ENCODE measurements at places on chromosomes 13 and 19.

GRCh38 chr13:30690282-30691188 is 44.8 kb upstream of the ALOX5AP start:
- peak; percentile 93 for DNase-seq

DNA sequence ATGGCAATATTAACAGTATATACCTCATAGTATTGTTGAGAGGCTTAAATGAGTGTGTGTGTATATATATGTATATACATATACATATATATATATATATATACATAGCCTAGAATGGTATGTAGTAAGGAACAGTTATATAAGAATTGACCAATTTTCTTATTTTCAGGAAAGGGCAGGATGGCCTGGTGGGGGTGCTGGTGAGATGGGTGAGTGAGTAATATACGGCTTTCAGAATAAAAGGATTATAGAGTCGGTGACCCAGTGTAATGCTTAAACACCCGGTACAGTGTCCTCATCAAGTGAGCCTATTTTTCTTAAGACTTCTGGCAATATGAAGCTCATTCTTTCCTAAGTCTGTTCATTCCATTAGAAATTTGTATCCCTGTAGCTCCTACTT is 11.7 kb upstream of the FAM216B start:
- no peak for DNase-seq

DNA sequence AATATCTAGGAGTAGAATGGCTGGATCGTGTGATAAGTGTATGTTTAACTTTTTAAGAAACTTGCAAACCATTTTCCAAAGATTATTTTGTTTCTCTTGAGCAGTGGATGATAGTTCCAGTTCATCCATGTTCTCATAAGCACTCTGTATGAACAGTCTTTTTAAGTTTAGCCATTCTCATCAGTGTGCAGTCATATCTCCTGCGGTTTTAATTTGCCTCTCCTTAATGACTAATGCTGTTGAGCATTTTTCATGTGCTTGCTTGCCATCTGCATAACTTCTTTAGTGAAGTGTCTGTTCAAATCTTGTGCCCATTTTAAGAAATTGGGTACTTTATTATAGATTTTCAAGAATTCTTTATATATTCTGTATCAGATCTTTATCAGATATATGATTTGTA is 58.6 kb downstream of the WASF3 start:
- no peak for DNase-seq

DNA sequence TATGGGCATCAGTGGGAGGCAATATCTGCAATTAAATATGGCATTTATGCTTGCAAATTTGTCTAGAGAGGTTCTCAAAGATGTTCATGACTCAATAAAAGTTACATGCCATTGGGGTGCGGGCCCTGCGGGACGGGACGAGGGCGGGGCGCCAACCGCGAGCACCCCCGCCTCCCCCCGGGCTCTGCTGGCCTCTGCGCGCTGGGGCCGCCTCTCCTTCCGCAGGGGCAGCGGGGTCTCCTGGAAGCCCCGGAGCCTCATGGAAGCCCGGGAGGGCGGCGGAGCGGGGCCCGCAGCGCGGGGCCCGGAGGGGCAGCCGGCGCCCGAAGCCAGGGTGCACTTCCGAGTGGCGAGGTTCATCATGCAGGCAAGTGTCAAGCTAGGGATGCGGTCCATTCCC is 179.2 kb downstream of the TPTE2 start:
- no peak for DNase-seq

GRCh38 chr13:21576426-21576825 is 27.5 kb downstream of the MICU2 start:
- DNase-seq: no peak

DNA sequence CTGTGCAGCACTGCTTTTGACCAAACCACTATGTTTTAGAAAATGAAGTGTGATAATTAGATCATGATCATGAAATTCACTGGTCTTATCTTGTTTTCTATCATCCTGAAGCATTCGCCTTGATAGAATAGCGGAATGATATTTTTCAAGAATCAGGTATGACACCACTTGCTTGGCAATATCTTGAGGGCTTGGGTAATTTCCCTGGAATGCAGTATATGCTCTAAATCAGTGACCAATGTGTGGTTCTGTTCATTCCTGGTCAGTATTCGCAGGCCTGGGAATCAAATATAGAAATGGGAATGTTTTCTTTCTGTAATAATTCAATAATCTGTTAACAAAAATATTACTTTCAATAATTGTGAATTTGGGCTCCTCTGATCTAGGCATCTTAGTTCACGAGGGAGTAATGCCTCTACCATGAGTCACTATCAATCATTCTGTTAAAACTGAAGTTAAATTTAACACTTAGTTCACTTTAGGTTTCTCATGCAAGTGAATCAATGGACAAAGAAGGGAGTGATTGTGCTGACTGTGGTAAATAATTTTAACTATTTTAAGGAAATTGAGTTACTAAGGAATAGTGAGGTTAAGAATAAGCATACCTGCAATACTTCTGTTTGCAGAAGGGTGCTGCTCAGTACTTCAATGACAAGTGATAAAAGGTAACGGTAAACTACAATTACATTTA is 137.9 kb downstream of the PCDH20 start:
- DNase-seq: no peak

GRCh38 chr13:23630349-23631093 is 60.3 kb downstream of the TNFRSF19 start:
- no peak for DNase-seq

GRCh38 chr19:35013041-35013819 is 13.1 kb downstream of the GRAMD1A start:
- peak; percentile 34 for DNase-seq

- DNase-seq: no peak
These were observed 2.8 kb downstream of the DMPK start for GRCh38 chr19:45779231-45780145.
